ENCODE measurements at places on chromosomes 7 and 10.

GRCh38 chr10:86225103-86225782 lies 141.4 kb downstream of the GRID1 start:
- peak; percentile 73 for DNase-seq

- no peak for DNase-seq
Observed at GRCh38 chr7:130865408-130866236, 131.6 kb upstream of the KLF14 start.

GRCh38 chr10:33635967-33636515 lies 301.6 kb upstream of the NRP1 start:
- DNase-seq, result no peak

GRCh38 chr10:102744374-102745051 lies 765 bp downstream of the WBP1L start:
- peak; percentile 50 for DNase-seq

- no peak for DNase-seq
Observed at GRCh38 chr10:74867351-74867750, 41.0 kb downstream of the KAT6B start.

- no peak for DNase-seq
Observed at GRCh38 chr7:42217053-42217452, 20.0 kb downstream of the GLI3 start.

GRCh38 chr10:100254191-100254590 lies 13.2 kb downstream of the CWF19L1 start:
- DNase-seq, result no peak

- no peak for DNase-seq
Observed at GRCh38 chr7:135232720-135233119, 918 bp upstream of the STRA8 start.

DNA sequence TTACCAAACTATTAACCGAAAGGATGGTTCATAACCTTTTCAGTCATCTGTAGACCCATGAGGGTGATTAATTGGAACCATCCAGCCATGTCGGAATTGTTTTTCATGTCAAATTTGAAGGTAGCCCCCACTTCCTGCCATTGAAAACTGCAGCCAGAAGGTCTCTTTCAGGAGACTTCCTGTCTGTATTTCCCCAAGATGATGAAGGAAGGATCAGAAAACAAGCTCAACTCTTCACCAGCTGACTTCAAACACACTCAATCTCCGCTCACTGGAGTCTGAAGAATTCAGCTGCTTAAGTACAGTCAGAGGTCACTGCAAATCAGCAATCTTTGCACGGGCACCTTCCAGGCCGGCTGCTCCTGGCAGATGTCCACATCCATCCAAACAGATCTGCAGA lies 291.7 kb upstream of the NPVF start:
- no peak for DNase-seq

DNA sequence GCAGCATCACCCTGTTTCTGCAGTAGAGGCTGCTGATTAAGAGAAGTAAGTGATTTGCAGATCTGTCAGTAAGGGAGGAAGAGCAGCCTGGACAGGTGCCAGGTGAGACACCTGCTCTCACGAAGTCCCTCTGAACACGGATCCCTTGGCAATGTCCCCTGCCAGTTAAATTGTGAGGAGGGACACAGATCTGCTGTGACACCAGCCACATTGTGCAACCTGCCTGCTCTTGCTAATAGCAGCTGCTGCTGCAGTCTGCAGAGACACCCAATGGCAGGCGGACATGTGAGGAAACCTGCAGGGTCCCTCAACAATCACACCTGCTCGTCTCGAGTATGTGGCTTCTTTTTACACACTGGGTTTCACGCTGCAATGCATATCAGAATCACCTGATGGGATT lies 31.9 kb downstream of the ANXA11 start:
- DNase-seq, result no peak

GRCh38 chr10:110016039-110016438 lies 8.3 kb downstream of the ADD3 start:
- DNase-seq, result peak; percentile 26

DNA sequence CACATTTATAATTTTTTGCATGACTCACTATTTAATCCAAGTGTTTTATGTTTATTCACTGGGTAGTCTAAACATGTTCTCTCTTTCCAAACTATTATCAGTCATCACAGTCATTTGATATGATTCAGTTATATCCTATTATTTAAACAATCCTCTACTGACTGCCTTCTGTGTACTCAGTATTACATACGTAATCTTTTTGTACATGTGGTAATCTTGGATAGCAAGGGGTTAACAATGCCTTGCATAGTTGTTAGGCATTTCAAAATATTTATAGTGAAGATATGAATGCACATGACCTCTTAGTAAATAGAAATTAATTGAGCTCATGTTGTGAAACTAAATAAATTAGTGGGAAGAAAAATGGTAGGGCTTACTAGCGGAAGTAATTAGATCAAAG lies 379.4 kb upstream of the KIAA1217 start:
- DNase-seq, result no peak

DNA sequence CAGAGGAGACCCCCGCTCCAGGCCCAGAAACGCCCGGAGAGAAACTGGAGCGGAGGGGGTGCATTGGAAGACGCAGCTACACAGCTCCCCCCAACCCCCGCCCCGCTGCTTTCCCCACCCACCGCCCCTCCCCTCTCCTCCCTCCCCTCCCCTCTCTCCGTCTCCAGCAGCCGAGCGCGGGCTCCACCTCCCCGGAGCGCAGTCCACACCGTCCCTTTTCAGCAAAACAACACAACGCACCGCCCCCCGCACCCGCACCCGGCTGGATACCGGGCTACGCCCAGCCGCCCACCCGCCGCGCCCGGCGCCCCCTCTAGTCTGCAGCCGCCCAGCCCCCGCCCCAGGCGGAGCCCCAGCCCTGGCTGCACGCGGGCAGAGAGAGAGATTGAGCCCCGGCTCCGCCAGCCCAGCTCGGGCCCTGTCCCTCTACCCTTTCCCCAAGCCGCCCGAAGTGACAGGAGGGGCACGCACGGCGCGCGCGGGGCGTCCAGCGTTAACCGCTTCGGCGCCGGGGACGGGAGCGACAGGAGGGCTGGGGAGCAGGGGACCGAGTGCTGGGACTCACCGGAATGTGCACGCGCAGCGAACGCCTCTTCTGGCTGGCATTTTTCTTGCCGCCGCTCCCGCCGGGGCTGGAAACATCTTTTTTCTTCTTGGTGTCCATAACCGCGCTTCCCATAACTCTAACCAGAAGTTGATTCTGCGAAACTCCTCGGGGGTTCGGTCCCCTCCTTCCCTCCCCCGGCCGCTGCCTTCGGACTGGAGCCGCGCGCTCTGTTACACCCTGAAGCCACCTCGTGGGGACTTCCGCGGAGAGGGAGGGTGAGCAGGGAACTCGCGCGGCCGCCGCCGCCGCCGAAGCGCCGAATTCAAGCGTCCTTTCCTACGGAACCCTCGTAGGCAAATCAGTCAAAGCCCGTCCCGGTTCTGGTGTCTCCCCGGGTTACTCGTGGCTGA lies 695 bp downstream of the PRKAG2 start:
- DNase-seq, result peak; percentile 6

GRCh38 chr10:101660256-101660655 lies 34.7 kb downstream of the FBXW4 start:
- no peak for DNase-seq

DNA sequence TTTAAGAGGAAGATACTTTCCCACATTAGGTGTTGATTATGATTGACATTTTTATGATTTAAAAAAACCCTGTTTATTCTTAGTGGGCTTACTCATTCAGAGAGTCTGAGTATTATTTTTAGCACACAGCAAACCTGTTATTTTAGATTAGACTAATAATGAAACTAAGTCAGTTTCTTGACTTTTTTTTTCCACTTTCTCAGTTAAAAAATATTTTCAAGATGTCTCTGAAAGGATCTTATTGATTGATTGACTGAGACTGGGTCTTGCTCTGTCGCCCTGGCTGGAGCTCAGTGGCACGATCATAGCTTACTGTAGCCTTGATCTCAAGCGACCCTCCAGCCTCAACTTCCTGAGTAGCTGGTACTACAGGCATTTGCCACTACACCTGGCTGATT lies 20.4 kb upstream of the INPP5F start:
- DNase-seq, result no peak

DNA sequence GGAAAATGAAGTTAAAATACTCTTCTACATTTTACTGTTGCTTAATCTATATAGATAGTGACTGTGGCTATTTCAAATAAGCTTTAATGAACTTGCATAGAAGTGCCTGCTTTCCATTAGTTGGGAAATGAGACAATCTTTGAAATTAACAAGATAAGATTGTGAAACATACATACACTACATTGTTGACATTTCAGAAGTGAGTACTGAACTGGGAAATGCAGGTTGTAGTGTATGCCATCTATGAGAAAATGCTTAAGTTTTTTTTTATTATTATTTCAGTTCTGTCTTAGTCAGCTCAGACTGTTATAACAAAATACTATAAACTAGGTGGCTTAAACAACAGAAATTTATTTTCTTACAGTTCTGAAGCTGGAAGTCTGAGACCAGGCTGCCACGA lies 49.6 kb upstream of the CSTF2T start:
- peak; percentile 52 for DNase-seq

- no peak for DNase-seq
Observed at GRCh38 chr7:116711790-116712189, 39.8 kb downstream of the MET start.

- no peak for DNase-seq
Observed at GRCh38 chr7:79165225-79165624, 288.2 kb downstream of the MAGI2 start.

DNA sequence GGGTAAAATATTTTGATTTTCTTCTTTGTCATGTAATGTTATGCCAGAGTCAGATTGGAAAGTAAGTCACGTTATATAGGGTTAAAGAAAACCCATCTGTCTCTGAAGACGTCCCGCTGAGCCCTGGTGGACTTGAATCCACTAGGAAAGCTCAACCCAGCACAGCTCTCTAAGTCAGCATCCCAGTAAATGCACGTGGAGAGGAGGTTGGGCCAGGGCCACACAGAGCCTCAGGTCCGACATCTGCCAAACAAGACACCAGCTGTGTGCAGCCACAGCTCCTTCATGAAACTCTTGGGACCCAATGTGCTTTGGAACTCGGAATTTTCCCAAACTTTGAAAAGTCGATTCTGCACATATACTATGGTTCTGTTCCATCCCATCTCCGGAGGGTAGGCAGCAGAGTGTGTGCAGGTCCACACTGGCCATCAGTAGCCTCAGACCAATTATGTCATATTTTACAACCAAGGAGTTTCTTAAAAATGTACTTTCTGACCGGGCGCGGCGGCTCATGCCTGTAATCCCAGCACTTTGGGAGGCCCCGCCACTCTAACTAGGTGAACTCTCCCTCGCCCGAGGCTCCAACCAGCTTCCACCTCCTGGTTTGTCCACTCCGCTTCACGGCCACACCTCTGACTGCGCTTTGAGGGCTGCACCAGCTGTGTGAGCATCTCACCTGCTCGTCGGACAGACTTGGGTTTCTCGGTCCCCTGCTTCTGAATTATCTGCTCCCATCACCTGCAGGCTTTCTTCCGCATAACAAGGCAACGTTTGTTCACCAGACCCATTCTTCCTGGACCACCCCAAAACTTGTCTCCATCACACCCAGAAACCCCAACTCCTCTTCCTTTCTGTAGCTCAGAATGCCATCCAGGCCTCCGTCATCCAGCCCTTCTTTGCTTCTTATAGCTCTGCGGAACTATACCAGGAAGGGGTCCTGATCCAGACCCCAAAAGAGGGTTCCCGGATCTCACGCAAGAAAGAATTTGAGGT lies 29.7 kb upstream of the DNAJB6 start:
- DNase-seq, result no peak

DNA sequence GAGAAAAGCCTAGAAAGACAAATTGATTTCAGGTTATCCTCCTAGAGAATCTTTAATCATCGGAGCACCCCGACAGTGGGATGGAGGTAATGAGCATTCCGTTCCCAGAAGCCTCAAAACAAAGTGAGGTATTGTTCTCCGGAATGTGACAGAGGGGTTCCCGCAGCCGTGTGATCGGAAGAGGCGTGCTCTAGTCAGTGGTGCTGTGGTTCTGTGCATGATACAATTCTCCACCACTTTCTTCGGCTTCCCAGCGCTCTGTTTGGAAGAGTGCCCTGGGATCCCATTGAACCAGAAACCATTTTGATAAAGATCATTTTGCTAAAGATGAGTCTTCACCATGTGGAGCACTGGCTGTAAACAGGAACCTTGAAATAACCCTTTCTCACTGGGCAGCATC lies 434.6 kb downstream of the PAXIP1 start:
- DNase-seq, result no peak

GRCh38 chr10:94315975-94316464 lies 46.7 kb downstream of the NOC3L start:
- DNase-seq, result peak; percentile 93

- peak; percentile 24 for DNase-seq
Observed at GRCh38 chr10:111968647-111969046, 214.9 kb downstream of the GPAM start.

DNA sequence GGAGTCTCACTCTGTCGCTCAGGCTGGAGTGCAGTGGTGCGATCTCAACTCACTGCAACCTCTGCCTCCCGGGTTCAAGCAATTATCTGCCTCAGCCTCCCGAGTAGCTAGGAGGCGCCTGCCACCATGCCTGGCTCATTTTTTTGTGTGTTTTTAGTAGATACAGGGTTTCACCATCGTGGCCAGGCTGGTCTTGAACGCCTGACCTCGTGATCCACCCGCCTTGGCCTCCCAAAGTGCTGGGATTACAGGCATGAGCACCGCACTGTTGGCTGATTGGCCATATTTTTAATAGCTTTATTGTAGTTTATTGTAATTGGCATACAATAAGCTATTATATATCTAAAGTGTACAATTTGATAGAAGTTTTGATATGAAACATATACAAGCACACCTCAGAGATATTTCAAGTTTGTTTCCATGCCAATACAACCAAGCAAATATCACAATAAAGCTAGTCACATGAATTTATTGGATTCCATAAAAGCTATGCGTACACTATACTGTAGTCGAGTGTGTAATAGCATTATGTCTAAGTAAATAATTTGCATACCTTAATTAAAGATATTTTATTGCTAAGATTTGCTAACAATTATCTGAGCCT lies 5.6 kb downstream of the PLEKHS1 start:
- DNase-seq, result no peak

DNA sequence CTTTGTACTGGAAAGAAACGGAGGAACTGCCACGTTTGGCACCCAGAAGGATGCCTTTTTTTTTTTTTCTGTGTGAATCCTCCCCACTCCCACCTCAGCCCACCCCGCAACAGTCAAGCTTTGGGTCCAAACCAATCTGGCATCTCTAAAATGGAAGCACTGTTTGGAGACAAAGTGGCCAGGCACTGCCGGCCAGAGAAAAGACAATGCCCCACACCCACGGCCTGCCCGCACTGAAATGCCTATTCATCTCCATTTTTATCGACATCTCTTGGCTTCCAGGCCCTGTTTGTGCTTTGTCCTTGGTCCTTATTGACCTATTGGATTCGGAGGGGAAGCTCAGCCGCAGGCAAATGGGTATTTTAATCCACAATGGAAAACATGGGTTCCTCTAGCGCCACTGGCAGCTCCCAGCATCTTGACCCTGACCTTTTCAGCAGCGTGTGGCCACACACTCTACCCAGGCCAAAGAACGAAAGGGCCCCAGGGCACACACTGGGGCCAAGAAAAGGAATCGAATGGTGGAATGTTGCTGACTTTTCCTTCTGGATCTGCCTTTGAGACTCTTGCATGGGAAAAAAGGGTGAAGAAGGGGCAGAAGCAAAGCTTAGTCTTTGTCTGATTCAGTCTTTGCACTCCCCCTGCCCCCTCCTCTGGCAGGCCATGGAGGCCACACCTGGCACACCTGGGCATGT lies 162.6 kb upstream of the CDCA7L start:
- no peak for DNase-seq

- DNase-seq, result no peak
Observed at GRCh38 chr10:105770524-105771212, 1129.6 kb downstream of the SORCS3 start.

- DNase-seq, result peak; percentile 20
Observed at GRCh38 chr10:90751107-90751997, 106.5 kb downstream of the HTR7 start.
